GM12878 (cell line): ENCODE measurements at places on chromosomes 5 and 9. TPM values are rescaled to one million over a fixed set of nuclear protein-coding genes. Genes with fewer than 3 reads are reported as not detected.

- DNase-seq: no peak
Observed at GRCh38 chr5:127887282-127887681, 184.1 kb downstream of the CCDC192 start.

- no peak for DNase-seq
Observed at GRCh38 chr5:111606194-111606593, 93.9 kb upstream of the STARD4 start.

FBXO38 gene
- total RNA-seq: 30.6 and 34.0 TPM in 2 replicates

GRCh38 chr9:121979736-121980135 is 113.4 kb downstream of the TTLL11 start:
- no peak for DNase-seq

- DNase-seq: no peak
Observed at GRCh38 chr9:104025945-104026344, 68.2 kb upstream of the SMC2 start.

EIF4E1B gene
- not detected in 2 replicates for total RNA-seq

GRCh38 chr5:146722361-146722779 is 156.2 kb downstream of the PPP2R2B start:
- no peak for DNase-seq

GRCh38 chr9:105053209-105053652 is 125.3 kb upstream of the ABCA1 start:
- peak; percentile 15 for DNase-seq

- no peak for DNase-seq
Observed at GRCh38 chr9:20863945-20864344, 167.5 kb downstream of the HACD4 start.

GALNT12 gene
- total RNA-seq: 4.0 and 4.4 TPM in 2 replicates

DNA sequence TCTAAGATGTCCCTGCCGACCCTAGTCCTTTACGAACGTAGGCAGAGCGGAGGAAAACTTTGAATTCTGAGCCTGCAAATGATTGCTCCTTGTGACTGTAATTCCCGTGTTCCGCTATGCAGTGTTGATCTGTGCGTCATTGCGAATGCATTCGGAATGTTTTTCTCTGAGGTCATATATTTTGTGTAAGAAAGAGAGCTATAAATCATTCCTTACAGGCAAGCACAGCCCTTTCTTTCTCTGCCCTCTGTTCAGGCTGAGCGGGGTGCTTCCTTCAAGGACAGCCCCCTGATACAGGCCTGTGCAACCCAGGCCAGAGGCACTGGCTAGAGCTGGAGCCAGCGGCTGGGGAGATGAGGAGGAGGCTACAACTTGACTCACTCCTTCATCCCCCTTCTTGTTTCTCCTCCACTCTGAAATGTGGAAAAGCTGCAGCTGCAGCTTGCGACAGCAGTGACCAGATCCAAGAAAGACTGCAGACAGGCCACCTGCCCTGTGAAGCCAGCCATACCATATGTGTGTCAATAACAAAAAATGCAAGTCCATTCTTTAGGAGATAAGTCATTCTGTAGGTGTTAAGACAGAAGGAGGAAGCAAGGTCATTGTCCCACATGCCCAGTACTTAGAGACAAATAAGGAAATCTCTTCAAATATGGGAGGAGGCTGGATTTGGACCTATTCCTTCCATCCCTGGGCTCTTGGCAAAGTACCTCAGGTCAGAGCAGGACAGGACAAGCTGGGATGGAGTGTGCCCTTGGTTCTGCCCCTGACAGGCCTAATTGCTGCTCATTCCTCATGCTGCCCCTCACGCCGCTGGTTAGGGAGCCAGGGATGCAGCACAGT is 345.7 kb upstream of the WWC1 start:
- DNase-seq: no peak

FAM221B gene
- total RNA-seq: not detected in 2 replicates

GRCh38 chr5:9054821-9055589 is 490.9 kb downstream of the SEMA5A start:
- no peak for DNase-seq

DNA sequence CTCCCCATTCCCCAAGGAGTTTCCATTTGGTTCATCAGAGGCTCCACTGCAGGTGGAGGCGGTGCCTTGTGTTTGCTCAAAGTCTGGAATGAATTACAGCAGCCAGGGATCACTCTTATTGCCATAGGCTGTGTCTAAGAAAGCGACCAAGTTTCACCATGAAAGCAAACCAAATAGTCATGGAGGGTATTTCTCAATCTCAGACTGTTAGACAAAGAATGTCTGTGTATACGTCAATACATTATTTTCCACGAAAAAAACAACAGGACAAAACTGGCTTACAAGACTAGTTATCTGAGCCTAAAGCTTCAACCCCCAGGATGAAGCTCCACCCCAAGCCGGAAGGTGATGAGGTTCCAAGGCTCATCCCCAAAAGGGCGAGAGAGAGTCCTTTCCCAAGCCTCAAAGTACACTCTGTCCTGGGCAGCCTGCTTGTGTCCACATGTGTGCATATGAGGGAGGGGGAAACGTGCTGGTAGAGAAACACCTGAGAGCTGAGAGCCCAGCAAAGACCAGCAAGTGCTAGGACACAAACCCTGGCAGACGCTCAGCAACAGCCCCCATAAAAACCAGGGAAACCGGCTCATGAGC is 4.3 kb downstream of the B4GALT1 start:
- no peak for DNase-seq

GRCh38 chr5:97839341-97840086 is 656.5 kb upstream of the RIOK2 start:
- DNase-seq: no peak

DNA sequence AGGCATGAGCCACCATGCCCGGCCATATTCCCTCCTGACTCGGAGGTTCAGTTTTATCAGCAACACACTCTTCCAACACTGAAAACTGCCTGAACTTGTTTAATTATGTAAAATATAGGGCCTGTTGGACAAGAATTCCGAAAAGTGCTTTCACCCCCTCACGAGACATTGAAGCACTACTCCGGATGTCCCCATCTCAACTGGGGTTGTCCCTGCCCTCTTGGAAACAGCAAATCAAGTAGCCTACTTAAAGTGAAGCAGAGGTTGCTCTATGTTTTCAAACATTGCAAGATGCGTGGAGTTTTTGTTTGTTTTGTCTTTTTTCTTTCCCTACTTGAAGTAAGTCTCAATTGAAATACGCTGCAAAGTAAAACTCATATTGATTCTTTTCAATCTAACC is 7.6 kb downstream of the PTGER4 start:
- DNase-seq: no peak

SPATA31D4 gene
- not detected in 2 replicates for total RNA-seq

- no peak for DNase-seq
Observed at GRCh38 chr5:168552146-168552545, 23.0 kb downstream of the FBLL1 start.

LYRM7 gene
- total RNA-seq: 13.7 and 13.9 TPM in 2 replicates

- no peak for DNase-seq
Observed at GRCh38 chr5:172529896-172530295, 75.6 kb upstream of the SH3PXD2B start.

DNA sequence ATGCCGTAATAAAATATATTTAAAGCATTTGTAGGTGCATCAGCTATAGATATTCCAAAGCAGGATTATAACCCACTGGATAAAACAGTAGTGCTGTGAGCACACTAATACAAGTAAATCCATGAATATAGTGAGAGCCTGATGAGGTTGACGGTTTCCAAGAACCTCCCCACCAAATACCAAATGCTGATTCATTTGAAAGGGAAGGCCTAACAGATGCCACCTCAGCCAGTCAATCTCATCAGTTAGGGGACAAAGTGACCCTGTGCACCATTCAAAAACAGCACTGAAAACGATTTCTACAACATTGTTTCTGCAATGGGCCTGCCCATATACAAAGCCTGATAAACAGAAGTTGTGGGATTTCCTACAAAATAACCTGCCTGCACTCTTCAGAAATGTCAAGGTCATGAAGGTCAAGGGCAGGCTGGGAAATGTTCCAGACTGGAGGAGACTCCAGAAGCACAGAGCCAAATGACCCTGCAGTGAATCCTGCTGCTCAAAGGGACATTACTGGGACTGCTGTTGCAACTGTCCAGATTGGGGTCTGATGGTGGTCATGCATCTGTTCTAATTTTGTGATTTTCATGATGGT is 69.6 kb downstream of the ROR2 start:
- DNase-seq: no peak

DNA sequence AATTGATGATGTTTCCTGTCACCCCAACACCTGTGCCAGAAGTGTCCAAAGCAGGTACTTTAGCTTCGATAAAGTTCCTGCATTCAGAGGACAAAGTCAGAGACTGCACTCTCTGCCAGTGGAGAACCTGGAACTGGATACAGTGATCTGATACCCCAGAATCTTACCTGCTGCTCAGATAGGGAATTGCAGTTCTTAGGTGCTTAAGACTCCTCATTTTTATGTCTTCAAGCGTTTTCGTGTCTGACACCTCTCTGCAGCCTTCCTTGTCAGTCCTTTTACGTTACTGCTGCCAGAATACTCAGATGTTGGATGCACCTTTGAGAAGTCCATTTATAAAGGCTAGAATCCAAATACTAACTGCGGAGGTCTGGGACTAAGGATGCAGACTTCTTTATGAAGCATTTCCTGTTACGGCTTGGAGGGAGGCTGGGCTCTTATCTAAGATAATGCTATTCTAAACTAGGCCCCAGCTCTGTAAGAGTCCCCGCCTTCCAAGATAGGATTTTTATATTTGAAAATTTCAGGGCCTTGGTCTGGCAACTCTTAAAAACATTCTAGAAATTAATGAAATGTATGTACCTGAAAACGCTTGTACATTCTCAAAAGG is 1.9 kb downstream of the ISOC1 start:
- no peak for DNase-seq

DNA sequence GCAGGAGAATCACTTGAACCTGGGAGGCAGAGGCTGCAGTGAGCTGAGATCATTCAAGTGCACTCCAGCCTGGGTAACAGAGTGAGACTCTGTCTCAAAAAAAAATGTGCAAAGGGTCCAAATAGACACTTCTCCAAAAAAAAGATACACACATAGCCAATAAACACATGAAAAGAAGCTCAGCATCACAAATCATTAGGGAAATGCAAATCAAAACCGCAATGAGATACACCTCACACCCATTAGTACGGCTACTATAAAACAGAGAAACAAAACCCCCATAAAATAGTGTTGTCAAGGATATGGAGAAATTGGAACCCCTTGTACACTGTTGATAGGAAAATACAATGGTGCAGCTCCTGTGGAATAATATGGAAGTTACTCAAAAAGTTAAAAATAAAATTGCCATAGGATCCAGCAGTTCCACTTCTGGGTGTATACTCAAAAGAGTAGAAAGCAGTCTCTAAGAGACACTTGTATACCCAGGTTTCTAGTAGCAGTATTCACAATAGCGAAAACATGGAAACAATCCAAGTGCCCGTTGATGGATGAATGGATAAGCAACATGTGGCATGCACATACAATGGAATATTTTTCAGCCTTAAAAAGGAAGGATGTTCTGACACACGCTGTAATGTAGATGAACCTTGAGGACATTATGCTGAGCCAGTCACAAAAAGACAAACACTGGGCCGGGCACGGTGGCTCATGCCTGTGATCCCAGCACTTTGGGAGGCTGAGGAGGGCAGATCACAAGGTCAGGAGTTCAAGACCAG is 57.2 kb upstream of the PPARGC1B start:
- no peak for DNase-seq

DNA sequence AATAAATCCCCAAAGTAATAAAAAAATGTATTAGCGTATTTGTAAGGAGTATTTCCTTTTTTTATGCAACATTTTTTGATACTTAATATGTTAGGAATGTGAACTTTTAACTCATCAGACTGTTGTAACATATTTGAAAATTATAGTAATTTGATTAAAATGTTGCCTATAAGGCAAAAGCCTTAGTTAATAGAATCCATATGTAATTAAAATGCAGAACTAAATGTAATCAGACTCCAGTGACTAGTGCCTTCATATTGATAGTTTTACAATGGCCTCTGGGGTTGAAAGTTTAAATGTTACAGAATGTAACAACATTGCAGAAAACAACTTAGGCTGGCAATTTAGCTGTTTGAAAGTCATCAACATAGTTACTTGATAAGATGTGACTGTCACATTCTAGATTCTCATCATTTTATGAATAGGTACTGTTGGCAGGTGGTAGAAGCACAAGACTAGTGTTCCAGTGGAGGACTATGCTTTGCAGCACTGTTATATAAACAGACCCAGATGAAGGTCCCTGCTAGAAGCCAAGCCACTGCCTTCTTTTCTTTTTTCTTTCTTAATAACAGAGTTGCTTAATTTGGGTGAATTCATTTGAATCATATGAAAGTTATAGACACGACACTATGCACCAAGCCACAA is 382.9 kb downstream of the CCDC171 start:
- DNase-seq: no peak

SGTB gene
- 7.8 and 8.3 TPM in 2 replicates for total RNA-seq

LRRC19 gene
- total RNA-seq: not detected in 2 replicates

DNA sequence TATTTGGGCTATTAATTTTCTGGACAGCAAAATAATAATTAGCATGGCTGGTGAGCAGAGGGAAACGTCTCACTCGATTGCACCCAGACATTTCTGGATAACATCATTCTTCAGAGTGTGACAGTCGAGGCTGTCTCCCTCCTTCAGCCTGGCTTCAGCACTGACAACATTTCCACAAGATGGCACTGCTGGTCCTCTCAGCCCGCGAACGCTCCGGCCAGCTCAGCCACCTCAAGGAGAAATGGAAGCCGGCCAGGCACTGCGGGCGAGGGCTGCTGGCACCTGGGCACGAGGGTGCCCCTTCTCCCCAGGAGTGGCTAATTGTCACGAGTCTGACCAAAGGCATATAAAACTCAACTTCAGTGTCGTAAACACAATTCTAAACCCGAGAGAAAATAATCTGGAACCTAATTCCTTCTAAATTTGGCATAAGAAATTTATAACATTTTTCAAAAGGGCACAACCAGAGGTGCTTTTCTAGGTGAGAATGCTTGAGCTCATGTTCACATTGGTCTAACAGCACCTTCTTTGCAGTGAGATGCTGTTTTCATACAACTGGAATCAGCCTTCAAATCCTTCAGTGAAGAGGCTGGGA is 65.9 kb downstream of the DAP start:
- no peak for DNase-seq

DNA sequence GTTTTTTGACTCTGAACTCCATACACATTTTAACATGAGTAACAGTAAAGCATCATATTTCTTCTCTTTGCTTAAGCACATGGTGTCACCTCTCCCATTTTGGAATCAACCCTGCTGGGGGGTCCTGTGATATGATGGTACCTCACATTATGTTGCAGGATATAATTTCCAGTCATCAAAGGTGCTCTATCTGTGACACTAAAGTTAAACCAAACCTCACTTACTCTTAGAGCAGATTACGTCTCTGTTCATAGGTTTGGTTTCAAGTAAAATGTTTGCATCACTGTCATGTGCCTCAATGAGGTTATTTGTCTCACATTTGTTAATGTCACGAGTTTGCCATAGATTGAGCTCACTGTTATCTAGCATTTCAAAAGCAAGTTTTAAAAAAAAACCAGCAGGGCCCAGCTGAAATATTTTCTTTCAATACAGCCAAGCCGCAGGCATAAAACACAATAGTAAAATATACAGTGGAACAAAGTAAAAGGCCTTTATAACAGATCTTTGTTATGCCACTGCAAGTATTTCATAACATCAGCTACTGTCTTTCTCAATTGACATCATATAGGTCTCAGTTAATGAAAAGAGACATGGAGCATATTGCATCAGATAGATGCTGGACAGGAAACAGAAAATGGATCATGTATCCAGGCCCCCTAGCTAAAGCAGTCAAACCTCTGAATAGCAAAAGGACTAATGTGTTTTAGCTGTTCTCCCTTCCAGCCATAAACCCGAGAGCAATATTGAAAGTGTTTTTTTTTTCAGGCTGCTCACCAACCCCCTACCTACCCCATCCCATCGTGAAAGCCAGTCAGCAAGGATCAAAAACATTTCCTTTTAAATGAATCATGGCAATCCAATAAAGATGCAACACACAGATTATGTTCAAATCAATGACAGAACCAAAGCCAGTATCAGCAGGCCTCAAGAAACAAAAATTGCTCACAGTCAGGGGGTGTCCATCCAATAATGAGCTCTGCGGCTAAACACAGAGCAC is 182.1 kb upstream of the ITGA1 start:
- no peak for DNase-seq
